ENCODE measurements at places on chromosomes 7 and 10.

DNA sequence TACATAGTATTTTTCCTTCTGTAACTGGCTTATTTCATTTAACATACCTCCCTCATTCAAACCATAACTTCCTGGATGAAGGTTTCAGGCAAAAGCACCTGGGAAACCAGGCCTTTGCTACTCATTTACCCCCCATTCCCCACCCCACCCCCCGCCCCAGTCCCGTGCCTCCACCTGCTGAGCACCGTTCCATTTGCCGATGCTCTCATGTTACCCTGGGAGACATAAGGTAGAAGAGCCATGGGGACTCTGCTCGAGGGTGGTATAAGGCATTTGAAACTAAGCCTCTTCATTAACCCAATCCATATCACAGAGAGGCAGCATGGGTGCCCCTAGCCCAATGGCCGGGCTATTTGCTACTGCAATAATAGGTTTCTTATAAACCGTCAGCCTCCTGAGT lies 22.2 kb upstream of the MCM10 start:
- DNase-seq, result no peak

- DNase-seq, result no peak
Measured at GRCh38 chr7:123797673-123798531, 47.1 kb upstream of the HYAL4 start.

DNA sequence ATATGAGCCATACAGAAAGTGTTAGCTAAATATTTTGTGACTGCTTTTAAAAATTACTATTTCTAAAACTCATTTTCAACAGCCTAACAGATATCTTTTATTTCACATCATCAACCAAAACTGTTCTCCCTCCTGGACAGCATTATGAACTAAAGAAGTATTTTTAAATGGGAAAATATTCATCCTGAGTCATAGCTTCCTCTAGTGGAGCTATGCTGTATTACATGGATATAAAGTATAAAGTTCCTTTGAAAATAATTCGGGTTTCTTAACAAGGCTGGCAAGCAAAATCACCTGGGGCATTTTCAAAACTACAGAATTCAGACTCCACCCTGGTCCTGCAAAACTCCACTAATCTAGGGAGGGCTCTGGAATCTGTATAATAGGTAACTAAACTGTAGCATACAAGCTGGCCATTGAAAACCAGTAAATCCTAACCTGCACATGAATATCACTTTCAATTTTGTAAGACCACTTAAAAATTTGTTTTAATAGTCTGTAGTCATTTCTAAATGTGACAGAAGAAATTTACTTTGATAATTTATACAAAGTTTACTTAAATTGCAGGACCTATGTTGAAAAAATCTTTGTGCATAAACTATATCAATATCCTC lies 53.5 kb downstream of the SCIN start:
- DNase-seq, result peak; percentile 49

DNA sequence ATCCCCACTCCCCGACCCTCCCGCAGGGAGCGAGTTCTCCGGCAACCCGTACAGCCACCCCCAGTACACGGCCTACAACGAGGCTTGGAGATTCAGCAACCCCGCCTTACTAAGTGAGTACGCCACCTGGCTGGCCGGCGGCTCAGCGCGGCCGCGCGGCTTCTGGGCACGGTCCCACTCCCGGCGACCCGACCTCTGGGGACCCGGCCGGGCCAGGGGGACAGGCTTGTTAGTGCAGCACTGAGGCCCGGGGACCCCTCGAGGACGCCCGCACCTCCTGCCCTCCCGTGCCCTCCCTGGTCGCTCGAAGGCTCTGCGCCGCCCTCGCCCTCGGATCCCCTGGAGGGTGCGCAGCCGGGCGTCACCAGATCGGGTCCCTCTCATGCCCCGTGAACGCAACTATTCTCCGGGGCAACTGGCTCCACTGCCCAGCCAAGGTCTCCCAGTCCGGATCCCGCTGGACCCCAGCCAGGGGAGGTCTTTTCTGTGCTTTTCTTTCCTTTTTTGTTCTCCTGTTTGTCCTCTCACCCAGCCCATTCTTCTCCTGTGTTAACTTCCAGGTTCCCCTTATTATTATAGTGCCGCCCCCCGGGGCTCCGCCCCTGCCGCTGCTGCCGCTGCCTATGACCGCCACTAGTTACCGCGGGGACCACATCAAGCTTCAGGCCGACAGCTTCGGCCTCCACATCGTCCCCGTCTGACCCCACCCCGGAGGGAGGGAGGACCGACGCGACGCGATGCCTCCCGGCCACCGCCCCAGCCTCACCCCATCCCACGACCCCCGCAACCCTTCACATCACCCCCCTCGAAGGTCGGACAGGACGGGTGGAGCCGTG lies 81.8 kb downstream of the PAX2 start:
- no peak for DNase-seq

DNA sequence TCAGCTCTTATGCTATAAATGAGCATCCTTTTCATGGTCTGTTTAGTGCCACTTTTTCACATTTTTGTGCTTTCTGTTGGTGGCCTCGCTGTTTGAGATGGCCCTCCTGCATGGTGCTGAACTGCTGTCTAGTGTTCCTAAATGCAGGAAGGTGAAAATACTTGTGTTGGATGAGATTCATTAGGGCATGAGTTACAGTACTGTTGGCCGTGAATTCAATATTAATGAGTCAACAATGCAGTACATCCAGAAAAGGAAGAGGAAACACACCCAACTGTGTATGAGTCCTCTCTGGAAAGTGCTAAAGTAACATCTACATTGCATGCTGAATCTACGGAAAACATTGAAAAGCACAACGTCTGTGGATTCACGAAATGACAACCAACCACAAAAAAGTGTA lies 124.0 kb downstream of the HERPUD2 start:
- DNase-seq, result no peak

DNA sequence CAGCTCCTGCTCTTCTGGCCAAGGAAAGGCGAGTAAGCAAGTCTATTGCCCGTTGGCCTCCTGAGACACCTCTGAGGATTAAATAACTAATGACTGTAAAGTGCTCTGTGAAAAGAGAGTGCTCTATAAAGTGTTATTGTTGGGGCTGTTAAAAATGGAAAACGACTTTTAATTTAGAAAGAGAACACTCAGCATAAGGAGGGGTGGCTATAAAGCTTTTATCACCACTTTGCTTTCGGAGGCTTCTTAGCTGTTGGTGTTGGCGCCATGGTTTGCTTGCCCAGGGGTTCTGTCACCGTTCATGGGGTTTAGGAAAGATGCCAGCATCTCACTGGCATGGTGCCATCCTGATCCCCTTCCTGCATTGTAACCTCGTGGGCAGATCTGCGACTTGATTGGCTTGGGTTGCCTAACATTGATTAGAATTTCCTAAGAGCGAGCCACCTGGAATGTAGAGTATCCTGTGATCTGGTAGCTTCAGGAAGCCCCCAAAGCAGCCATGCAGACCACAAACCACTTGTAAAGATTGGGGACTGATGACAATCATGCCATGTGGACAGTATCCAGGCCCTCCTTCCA lies 509.9 kb downstream of the LRMDA start:
- DNase-seq, result no peak

DNA sequence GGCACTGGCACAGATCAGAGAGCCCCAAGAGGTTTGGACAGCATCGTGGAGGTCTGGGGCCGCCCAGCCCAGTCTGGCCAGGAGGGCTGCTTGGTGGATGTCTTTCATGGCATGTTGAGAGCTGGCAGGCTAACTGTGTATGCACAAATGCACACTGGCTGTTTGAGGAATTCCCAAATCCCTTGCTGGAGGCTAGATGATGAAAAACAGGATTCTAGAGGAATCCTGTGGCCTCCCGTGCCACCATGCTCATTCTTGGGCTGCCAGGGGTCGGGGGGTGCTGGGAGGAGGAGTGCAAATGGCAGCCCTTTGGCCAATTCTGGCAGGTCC lies 26.5 kb downstream of the LEP start:
- no peak for DNase-seq

GRCh38 chr7:42236976-42237810 lies at the start of gene GLI3:
Gene GLI3, minus strand, starts transcription at chr7:42237209. Its CDS starts 13,956 bp downstream, at chr7:42223253.
- DNase-seq, result no peak

DNA sequence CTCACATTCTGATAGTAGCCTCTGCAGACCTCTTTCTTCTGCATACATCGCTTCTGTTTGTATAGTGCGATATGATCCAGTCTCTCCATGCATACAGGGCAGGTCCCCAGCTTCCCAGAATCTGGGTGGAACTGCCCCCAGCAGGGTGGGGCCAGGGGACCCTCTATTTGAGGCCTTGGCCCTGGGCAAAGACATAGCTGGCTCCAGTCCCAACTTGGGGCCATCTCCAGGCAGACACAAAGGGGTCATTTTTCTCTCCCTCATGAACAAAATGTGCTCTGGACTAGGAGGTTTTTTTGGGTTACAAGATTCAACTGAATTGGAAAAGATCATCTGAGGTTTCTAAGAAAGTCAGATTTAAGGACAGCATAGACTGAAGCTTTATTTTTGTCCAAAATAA lies 21.1 kb upstream of the HSPA12A start:
- no peak for DNase-seq

GRCh38 chr7:134894928-134895327 lies 91.4 kb upstream of the AGBL3 start:
- DNase-seq, result no peak

DNA sequence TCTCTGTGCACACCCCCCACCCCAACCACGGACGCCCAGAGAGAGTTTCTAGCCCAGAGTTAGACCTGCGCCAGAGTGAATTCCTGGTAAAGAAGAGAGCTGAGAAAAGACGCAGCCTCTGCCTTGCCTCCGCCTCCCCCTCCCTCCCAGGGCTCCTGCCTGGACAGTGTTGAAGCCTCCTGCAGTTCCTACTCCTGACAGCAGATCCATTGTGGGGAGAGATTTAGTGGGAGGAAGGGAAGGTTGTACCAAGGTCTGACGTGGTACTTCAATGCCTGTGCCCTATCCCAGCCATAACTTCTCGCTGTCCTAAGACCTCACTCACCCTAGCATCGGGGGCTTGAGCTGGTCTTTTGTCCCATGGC lies 952 bp downstream of the SRRM3 start:
- no peak for DNase-seq

DNA sequence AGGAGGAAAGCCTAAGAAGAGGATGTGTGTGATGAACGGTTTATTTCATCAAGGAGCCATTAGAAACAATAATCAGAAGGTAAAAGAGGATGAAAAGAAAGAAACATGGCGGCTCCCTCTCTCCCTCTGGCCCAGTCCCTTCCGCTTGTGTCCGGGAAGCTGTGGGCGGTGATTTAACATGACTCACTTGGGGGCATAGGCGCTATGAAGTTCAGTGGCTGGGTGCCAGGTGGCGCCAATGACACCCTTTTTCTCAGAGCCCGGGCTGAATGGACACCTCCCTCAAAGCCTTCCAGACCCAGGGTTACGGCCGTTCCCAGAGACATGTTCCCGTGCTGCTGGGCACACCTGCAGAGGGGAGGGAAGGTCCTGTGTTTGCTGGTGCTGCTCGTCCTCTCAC lies 244.0 kb downstream of the SKAP2 start:
- no peak for DNase-seq

DNA sequence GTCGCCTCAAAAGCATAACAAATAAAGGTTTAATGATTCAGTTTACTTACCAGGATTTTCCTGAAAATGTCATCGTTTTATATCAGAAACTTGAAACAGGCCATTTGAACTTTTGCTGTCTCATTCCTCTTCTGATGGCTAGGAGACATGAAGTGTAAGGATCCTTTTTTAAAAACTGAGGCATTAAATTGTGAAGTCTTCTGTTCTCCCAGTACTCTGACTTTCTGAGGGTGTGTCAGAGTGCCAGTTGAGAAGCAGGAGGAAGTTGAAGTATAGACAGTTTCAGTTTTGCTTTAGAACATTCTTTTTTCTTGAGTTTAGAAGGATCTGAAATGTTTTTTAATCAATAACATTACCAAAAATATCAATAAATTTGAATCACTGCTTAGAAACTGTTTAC lies at the start of gene SAMD9L:
SAMD9L (minus strand) TSS at position 242 of the 400 bp plus-strand sequence. CDS start 12,414 bp downstream, outside the sequence.
- no peak for DNase-seq

DNA sequence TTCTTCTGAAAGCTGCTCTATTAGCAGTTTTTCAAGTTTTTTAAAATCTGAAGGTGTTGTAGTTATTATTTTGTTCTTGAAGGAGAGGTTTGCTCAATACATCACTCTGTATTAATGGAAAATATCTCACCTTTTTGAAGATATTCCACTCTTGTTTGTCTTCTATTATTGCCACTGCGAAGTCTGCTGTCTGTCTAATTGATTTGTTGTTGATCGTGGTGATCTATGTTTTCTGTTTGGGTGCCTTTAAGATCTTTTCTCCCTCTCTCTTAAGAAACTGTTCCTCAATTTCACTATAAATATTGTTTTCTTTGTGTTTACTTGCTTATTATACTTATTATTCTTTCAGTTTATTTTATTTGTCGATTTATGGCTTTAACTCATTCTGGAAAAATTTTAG lies 64.9 kb upstream of the FZD8 start:
- DNase-seq, result no peak

- DNase-seq, result no peak
Measured at GRCh38 chr10:77699080-77699645, 61.6 kb upstream of the KCNMA1 start.

DNA sequence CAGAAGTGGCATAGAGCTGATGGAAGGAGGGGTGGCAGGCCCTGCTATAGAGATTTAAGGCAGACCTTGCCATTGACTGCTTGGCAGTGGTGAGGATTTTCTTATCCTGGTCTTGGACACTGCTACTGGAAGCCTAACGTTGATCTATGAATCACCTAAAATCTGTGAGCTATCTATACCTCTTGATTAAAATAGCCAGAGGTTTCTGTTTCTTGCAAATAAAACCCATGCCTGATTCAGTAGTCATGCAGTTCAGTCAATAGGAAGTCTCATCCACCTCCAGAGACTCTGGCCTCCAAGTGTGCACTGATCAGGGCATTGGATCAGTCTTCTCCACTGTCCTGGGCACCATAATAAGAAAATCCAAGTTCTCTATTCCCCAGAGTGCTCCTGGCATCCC lies 286.5 kb downstream of the PTEN start:
- DNase-seq, result no peak

DNA sequence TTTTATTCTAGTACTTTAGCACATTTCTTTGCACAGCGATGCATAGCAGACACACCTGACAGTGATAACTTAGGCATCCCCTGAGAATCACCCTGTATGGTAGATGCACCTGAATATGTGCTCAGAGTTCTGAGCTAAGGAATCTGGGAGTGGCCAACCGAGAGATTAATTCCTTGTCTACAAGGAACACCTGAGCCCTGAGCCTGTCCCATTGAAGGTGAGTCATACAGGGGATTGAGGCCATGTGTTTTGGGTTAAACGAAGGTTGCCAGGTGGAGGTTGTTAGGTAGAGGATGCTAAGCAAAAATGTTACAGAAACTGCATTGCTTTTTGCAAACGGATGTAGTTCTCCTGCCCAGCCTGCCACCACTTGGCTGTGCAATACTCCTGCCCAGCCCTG lies 128.9 kb downstream of the AMPH start:
- no peak for DNase-seq

Measured in NCI-H2081 treated with DMSO at 0.1 percent for 48 hours (cell line).